ENCODE measurements at places on chromosomes 16 and 17. TPM values are rescaled to one million over a fixed set of nuclear protein-coding genes. Genes with fewer than 3 reads are reported as not detected.

EMP2 gene
- 110 TPM for total RNA-seq

GRCh38 chr16:22324787-22325597 is 27.8 kb downstream of the POLR3E start:
- DNase-seq, result no peak

CASKIN1 gene
- total RNA-seq, result not detected

ZG16 gene
- not detected for total RNA-seq

SLC38A7 gene
- total RNA-seq, result 12.0 TPM

CHST5 gene
- 0.56 TPM for total RNA-seq
